Colonic mucosa (tissue), 4 donors: ENCODE measurements at places on chromosomes 11 and 22. TPM values are rescaled to one million over a fixed set of nuclear protein-coding genes. Genes with fewer than 3 reads are reported as not detected.

DAGLA gene
- 7.5 TPM for total RNA-seq

HTR3A gene
- 0.90 TPM for total RNA-seq

TREH gene
- total RNA-seq = 2.4 TPM

ZP1 gene
- total RNA-seq = 0.35 TPM

LRRC32 gene
- 5.9 TPM for total RNA-seq

SBF1 gene
- total RNA-seq = 101 TPM

SLCO2B1 gene
- 37.6 TPM for total RNA-seq

NLRP14 gene
- 0.10 TPM for total RNA-seq

SYT13 gene
- 31.5 TPM for total RNA-seq

RRP8 gene
- total RNA-seq = 25.7 TPM

ST14 gene
- 604 TPM for total RNA-seq

OR56A1 gene
- not detected for total RNA-seq

DDX17 gene
- 333 TPM for total RNA-seq

KRTAP5-9 gene
- total RNA-seq = 0.52 TPM

CYB5R2 gene
- 7.5 TPM for total RNA-seq

MIEF1 gene
- 36.6 TPM for total RNA-seq
